ENCODE measurements at places on chromosomes 12 and 14.

- DNase-seq = no peak
These were observed 1035.0 kb downstream of the SLC16A7 start for GRCh38 chr12:60630796-60631195.

- DNase-seq = no peak
These were observed 29.9 kb downstream of the PPFIBP1 start for GRCh38 chr12:27553941-27554340.

DNA sequence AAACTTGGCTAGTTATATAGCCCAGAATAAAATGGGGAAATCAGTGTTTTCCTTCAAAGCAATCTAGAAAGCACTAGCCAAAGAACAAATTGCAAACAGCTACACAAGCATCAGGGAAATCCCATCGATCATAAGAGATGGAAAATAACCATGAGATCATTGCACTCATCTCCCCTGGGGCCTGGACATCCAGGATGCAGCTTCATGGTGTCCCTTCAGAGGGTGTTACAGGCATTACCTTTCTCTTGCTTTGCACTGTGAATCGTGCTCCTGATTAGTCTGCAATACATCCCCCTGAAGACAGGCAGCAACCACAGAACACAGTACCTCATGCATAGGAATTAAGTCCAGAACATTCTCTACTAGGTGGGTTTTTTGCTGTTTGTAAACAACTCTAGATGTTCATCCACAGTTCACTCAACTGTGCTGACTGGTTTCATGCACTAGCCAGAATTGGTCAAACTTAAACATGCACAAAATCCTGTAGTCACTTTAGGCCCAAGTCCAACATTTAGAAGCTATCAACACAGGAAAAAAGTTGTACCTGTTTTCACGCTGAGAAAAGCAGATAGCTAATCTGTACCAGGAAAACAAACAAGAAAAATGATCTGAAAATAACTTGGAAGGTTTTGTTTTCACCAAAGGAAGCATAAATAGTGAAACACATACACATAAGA lies 120.1 kb downstream of the ZFP36L1 start:
- no peak for DNase-seq

DNA sequence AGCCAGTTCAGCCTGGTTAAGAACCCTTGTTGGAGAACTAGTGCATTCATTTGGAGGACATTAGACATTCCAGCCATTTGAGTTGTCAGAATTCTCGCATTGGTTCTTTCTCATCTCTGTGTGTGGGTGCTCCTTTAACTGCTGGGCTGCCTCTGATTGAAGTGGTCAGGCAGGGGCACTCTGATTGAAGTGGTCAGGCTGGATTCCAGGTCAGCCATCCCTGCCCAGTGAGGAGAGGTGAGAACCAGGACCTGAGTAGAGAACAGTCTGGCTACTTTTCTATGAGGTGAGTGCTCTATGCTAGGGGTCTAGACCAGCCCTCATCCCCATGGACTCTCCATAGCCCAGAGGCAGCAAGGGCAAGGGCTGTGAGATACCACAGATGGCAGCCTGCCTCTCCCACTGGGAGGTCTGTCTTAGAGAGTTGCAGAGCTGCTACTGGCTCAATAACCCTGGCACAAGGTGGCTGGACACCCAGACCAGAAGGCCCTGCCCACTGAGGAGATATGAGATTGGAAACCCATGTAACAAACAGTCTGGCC lies 691.6 kb downstream of the TMTC2 start:
- no peak for DNase-seq

DNA sequence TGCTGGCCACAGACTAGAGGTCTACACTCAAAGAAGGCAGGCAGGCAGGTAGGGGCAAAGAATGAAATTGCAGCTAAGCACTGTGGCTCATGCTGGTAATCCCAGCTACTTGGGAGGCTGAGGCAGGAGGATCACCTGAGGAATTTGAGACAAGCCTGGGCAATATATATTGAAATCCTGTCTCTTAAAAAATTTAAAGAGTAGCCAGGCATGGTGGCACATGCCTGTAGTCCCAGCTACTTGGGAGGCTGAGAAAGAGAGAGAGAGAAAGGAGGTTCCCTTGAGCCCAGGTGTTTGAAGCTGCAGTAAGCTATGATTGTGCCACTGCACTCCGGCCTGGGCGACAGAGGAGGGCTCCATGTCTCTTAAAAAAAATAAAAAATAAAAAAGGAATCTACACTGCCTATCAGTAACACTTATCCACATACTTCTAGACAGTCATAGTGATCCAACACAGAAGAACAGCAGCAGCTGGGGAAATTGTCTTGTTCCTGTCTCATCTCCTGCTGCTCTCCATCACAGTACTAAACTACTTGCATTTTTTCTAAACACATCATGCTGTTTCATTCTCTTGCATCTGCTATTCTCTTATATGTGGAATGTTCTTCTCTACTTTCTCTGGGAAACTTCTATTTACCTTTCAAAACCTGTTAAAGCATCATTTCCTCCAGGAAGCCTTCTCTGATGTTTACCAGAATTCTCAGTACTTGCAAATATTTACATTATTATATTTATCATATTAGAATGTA lies 57.2 kb downstream of the ATF7 start:
- DNase-seq = no peak

- no peak for DNase-seq
These were observed 61.4 kb downstream of the POLR3B start for GRCh38 chr12:106418970-106419369.

DNA sequence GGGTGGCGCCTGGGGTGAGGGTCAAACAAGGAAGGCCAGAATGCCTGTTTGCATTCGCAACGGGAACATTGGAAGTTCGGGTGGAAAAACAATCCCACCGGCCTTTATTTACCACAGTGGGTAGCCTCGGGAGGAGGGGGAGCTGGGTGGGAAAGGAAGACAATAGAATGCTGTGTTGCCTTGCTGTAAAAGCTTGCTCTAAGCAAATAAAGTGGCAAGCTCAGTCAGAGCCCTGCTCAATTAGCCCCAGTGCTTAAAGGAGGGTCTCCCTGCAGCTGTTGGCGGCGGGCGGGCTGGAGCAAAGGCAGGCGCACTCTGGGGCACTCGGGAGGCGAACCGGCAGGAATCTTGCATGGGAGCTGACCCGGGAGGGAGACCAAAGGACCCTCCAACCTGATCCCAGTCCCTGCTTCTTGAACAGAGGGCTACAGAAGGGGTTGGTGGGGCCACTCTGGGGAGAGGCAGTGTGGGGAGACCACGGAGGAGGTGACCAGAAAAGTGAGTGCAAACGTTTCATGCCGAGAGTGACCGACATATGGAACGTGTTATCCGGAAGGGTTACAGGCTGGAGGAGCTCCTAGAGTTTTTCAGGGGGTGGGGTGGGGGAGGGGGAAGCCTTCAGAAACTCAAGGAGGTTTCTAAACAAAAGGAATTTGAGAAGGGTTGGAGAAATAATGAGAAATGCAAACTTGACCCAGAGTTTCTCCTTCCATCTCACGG lies 48.5 kb downstream of the NTF3 start:
- no peak for DNase-seq

GRCh38 chr14:44438221-44438620 lies 68.9 kb downstream of the FSCB start:
- DNase-seq = no peak

DNA sequence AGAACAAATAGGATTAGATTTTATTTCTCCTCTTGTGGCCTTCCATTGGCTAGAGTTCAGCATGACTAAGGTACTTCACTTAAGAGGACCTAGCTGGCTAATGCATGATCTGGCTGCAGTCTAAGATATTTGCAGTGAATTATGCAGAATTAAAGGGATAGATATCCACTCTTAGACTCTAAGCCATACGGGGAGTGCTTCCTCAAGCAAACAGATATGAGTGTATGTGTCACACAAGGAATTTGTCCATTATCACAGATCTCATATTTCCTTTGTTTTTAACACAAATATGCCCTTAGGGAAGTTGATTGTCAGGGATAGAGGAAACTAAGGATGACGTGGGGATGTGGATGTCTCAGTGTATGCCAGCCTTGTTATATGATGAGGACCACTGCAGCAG lies 88.1 kb upstream of the DHRS4 start:
- DNase-seq = no peak

DNA sequence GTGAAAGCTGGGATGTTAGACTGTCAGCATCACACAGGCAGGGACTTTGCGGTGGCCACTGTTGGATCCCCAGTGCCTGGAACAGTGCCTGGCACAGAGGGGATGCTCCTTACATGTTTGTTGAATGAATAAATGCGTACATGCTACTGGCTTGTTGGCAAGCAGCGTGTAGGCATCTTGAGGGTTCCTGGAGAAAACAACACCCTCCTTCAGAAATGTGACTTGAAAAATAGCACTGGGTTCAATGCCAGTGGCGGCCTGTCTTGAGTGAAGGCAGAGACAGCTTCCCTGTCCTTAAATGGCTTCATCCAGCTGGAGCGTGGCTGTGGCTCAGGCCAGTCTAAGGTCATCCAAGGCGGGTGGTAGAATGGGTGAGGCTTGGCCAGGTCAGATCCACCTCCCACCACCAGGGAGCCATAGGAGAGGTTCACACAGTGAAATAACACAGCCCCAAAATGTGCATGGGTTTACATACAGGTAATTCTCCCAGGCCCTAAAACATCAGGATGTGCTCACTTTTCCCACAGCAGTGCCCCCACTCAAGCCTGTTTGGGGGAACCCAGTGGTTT lies 171.4 kb downstream of the PHETA1 start:
- no peak for DNase-seq

- DNase-seq = no peak
These were observed 227.2 kb downstream of the DACT1 start for GRCh38 chr14:58864751-58865513.

GRCh38 chr14:24766434-24766833 lies 132.4 kb upstream of the GZMB start:
- no peak for DNase-seq

DNA sequence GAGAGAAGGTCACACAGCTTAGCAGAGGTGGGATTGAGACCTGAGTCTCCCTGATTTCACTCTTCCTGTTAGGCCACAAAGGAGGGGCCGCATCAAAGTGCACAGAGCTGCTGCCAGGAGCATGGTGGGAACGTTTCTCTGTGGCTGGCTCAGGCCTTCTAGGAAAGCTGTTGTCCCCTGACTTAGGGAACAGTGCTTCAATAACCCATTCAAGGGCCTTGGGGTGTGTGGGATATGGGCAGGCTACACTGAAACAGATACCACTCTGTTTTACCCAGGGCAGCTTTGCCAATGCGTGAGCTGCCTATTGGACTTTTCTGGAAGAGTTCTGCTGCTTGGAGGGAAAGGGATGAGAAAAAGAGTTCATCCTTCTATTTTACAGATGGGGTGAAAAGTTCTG lies 110.0 kb downstream of the ADCK1 start:
- no peak for DNase-seq

GRCh38 chr12:14618983-14619382 lies 51.3 kb upstream of the PLBD1 start:
- no peak for DNase-seq

DNA sequence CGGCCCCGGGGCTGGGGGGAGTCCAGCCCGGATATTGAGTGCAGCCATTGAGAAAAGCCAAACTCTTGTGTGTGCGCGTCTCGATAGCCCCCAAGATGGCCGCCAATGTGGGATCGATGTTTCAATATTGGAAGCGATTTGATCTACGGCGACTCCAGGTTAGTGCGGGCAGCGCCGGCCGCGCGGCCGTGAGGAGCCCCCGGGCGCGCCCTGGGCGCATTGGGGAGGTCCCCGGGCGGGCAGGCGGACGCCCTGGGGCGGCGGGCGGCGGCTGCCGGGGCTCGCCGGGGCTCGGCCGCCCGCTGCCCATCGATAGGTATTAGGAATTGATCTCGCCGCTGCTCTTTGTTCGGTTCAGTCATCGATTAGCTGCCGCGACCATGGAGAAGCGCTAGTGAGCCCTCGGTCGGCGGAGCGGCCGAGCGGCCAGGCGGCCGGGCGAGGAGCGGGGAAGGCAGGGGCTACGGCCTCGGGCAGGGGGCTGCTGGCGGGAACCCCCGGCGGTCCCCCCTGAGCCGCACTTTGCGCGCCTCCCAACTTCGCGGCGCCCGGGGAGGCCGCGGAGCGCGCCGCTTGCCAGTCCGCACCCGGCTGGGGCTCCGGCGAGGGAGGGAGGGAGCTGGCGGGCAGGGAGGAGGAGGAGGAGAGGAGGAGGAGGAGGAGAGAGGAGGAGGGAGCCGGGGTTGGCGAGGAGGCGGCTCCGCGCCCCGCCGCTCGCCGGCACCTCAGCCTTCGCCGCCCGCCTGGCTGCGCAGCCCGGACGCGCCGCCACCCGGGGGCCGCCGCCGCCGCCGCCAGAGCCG lies 113.9 kb upstream of the MYL2 start:
- no peak for DNase-seq

- no peak for DNase-seq
These were observed 47.1 kb downstream of the CCDC60 start for GRCh38 chr12:119381471-119382235.

- no peak for DNase-seq
These were observed 49.6 kb downstream of the GRIP1 start for GRCh38 chr12:66629138-66629870.

DNA sequence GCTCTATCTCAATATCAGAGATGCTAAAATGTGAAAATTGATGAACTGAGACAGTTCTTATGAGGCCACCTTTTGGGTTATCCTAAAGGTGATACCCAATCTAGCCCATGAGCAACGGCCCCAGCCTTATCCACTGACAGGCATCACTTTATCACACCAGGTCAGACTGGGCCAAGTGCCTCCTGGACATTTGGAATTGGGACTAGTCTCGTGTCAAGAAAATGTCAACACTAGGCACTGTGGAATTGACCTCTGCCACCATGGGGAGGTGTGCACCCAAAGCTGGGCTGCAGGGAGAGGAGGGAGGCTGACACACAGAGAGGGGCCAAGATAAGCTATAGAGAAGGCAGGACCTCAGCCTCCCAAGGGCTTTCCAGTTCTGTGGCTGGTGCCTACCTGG lies 78.5 kb upstream of the ZFP36L1 start:
- no peak for DNase-seq

GRCh38 chr12:64395739-64396138 lies 5.2 kb upstream of the C12orf56 start:
- DNase-seq = no peak

GRCh38 chr14:64632056-64632455 lies 72.2 kb upstream of the PLEKHG3 start:
- DNase-seq = no peak

DNA sequence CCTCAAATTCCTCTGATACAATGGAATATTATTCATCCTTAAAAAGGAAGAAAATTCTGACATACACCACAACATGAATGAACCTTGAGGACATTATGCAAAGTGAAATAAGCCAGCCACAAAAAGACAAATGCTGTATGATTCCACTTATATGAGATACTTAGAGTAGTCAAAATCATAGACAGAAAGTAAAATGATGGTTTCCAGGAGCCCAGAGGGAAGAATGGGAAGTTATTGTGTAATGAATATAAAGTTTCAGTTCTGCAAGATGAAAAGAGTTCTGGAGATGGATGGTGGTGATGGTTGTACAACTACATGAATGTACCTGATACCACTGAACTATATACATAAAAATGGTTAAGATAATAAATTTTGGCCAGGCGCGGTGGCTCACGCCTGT lies 18.3 kb downstream of the VWF start:
- no peak for DNase-seq

All from stimulated activated CD4-positive, alpha-beta T cell treated with anti-CD3 and anti-CD28 coated beads, Interleukin-2, amount 100 ng/mL, for 4 hours (primary cell).